Fibroblast of skin of scalp (primary cell): ENCODE measurements at places on chromosomes 5 and 9.

GRCh38 chr9:92342825-92343488 lies 17.2 kb downstream of the CENPP start:
- peak; percentile 14 for DNase-seq

DNA sequence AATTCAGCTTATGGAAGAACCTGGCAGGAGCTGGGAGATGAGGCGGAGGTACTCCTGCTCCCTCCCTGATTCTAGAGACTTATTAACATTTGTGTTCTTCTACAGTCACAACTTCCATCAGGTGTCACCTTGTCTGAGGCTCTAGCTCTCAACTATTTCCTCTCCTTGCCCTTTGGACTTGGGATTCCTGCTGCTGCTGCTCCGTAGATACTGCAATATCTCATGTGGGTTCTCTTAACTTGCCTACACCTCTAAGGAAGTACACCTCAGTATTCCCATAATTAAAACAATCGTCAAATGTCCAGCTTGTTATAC lies 21.2 kb downstream of the ANXA1 start:
- no peak for DNase-seq

DNA sequence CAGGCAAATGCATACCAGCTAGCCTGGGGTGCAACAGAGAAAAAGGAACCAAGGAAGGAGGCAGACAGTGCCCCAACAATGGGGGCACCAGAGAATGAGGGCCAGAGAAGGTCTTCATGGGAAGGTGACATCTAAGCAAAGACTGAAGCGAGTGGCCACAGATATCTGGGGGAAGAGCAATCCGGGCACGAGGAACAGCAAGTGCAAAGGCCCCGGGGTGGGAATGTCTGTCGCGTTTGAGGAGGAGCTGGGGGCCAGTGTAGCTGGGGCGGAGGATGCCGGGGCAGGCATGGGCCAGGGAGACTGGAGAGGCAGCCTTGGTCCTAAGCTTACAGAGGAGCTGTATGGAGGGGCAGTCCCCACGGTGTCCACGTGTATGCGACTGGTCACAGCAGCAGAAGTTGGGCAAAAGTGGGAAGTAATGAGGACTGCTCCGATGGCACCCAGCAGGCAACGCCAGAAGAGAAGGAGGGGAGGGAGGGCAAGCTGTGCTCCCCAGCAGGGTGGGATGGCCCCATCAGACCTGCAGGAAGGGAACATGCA lies 19.1 kb downstream of the EEIG1 start:
- no peak for DNase-seq

- no peak for DNase-seq
Observed at GRCh38 chr5:68644971-68645370, 429.4 kb downstream of the PIK3R1 start.

- no peak for DNase-seq
Observed at GRCh38 chr5:134069553-134069952, 44.9 kb upstream of the TCF7 start.

DNA sequence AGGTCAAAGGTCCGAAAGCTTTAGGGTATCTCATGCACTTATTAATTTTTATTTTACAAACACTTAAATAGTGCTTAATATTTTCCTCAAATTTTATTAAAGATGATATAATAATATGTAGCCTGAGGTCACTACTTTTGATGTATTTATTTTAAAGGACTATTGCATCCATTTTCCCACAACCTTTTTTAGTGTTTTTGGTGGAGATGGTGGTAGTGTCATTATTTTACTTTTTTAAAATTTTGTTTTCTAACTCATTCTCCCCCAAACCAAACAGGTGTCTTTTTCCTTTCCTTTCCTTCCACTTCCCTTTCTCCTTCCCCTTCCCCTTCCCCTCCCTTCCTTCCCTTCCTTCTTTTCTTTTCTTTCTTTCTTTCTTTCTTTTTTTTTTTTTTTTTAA lies 328.6 kb downstream of the CYLC2 start:
- no peak for DNase-seq

DNA sequence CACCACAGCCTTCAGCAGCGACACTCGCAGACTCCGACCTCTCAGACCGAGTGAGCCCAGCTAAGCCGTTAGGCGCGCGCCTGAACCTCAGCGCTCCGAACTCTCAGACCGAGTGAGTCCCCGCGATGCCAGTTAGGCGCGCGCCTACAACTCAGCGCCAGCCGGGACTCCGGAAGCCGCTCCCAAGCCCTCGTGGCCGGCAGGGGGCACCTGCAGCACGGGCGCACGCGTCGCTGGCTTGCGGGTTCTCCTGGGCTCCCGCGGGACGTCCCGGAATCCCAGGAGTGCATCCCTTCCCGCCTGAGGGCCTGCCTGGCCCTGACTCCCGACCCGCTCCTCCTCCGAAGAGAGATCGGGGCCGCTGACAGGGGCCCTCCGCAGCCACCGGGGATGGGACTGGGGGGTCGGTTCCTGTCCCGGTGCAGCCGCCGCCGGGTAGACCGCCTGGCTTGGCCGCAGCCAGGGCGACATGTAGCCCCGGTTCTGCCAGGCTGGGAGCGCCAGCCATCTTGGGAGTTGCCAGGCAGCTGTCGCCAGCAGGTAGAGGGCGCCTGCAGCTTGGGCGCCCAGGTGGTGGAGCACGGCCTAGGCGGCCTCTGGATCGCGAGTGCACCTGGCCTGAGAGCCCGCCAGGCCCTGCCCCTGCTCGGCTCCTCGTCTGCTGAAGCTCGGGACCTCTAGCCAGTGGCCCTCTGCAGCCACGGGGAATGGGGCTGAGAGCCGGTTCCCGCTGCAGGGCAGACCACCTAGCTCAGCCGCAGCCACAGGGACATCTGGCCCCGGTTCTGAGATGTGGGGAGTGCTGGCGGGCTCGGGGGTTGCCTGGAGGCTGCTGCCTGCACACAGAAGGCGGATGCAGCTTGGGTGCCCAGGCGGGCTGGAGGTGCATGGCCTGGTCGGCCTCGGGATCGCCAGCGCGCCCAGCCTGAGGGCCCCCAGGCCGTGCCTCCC lies at the start of gene ANKRD18A:
TSS of gene ANKRD18A (minus strand) at position 114 of the 951 bp plus-strand sequence. CDS start 311 bp downstream, outside the sequence.
- peak; percentile 63 for DNase-seq

GRCh38 chr5:139744471-139745131 lies 51.0 kb upstream of the PSD2 start:
- no peak for DNase-seq

DNA sequence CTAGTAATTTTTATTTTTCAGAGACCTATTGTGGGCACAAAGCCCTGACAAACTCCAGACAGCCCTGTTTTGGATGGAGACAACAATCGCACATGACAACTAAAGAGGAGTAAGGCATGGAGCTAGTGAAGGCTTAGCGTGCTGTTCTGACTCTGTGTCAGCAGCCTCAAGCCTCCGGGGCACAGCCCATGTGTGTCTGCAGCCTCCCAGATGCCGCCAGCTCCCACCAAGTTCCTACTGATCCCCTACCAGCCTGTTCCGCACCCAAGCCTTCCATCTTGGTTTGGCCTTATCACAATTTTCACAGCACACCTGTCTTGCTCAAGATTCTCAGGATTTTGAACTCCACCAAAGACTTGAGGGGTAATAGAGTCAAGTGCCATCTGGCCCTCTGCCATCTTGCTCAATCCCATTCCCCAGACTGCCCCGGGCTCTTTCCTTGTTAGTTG lies 70.3 kb upstream of the SH3PXD2B start:
- no peak for DNase-seq

DNA sequence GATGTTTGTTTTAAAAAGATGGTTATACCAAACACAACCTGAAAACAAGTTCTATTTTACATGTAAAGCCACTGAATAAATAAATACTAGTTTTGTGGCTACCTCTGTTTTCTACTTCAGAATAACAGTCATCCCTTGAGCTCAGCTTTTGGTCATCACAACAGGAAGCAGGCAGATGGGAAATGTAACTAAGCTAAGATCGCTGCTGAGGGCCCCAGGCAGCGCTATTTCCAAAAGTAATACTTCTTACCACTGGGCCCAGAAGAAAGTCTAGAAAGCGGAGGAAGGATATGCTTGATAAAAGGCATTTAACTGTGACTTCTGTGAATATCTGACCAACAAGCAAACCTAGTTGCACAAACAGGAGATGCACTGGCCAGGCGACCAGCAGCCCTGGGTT lies 61.4 kb downstream of the SERINC5 start:
- no peak for DNase-seq

- DNase-seq = no peak
Observed at GRCh38 chr9:94150279-94150828, 66.1 kb downstream of the PTPDC1 start.

DNA sequence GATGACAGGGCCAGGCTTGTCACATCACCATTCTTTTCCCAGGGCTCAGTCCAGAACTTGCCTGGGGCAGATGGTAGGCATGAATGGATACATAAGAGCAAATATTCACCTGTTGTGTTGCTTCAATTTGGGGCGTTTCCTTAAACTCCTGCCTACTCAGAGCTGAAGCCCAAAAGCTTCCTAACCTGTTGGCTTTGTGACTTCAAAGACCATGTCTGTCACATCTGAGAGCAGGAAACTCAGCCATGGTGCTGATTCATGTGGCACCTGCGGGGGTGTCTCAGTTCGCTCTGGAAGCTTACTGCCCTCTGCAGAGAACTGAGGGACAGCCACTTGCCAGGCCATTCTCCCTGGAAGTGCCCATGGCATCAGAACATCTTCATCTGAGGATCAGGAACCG lies 246.6 kb downstream of the HSPA4 start:
- no peak for DNase-seq

- no peak for DNase-seq
Observed at GRCh38 chr5:87411586-87411972, 1.2 kb downstream of the CCNH start.

DNA sequence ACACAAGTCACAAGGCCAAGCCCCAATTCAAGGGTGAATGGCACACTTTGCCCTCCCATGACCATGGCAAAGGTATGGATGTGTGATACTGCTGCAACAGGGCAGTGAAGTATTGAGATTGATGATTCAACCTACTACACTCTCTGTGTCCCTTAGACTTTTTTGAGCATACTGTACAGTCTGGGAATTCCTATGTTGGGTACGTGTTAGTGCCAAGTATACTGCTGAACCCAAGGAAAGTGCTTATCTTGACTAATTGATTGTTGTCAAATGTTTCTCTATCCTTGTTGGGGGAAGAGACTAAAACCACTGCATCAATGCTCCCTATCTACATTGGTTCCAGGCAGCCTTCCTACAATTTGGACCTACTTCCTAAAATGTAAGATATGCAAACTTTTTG lies 93.7 kb downstream of the NDFIP1 start:
- peak; percentile 7 for DNase-seq

- peak; percentile 24 for DNase-seq
Observed at GRCh38 chr9:5671711-5672353, 42.9 kb downstream of the RIC1 start.

DNA sequence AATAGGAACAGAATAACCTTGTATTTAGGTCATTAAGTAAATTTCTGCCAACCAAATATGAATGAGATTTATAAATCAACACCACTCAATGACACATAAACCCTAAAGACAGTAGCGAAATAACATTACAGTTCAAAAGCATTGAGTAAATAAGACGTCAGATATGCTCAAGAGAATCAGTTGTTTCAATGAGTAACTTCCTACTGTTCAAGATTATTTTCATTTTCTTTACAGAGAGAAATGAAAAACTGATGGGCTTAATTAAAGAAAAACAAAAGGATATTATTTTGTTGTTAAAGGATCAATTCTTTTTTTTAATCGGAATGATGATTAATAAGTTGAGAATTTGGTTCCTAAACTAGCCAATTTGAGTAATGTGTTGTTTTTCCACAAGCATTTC lies 150.1 kb downstream of the BNC2 start:
- peak; percentile 52 for DNase-seq

- DNase-seq = no peak
Observed at GRCh38 chr5:73160239-73160671, 12.7 kb upstream of the TMEM174 start.

GRCh38 chr5:5178136-5178535 lies 38.0 kb downstream of the ADAMTS16 start:
- DNase-seq = no peak

GRCh38 chr5:160260006-160260775 lies 30.9 kb downstream of the FABP6 start:
- no peak for DNase-seq

GRCh38 chr5:164784230-164784629 lies 1278.8 kb downstream of the MAT2B start:
- no peak for DNase-seq

DNA sequence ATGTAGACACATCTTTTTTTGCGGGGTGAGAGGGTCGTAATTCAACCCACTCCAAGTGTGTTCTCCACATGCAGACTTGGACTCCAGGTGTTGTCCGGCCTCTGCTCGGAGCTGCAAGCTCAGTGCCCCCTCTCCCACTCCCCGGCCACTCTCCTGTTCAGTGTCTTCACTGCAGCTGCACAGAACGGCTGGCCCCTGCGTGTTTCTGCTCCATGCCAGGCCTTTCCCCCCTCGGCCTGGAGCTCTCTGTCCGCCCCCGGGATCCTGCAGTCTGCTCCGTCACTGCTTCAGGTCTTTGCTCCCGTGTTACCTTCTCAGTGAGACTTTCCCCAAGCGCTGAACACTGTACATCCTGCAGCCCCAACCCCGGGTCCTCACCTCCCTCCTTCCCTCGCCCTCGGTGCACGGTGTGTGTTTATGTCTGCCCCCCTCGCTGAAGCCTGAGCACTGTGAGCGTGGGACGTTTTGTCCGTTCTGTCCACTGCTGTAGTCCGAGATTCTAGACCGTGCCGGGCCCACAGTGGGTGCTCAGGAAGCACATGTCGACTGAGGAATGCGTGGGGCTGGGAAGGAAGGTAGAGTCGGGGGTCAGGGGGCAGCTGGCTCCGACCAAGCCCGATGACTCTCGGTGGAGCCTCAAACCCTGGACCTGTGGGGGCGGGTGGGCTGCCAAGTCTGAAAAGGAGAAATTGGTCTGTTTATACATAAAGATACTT lies 26.4 kb upstream of the GFPT2 start:
- DNase-seq = no peak

DNA sequence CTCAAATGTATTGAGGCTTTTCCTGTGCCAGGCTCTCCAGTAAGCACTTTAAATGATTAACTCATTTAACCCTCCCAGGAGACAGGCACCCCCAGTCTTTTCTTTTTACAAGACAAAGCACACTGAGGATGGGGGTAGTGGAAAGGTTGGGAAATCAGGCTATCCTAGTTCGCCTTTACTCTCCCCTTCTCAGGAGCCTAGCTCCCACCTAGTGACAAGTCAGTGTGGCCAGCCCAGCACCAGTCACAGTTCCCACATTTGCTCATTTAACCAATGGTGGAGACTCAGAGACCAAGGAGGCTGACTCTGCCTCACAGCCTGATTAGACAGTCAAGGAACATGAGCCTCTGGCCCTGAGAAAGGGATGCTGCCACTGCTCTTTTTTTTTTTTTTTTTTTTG lies 3.5 kb downstream of the ALDH7A1 start:
- no peak for DNase-seq

GRCh38 chr5:54996466-54996865 lies 11.1 kb upstream of the ESM1 start:
- DNase-seq = peak; percentile 18

- no peak for DNase-seq
Observed at GRCh38 chr9:135342206-135343130, 137.1 kb upstream of the PPP1R26 start.

GRCh38 chr9:16434526-16434925 lies 435.9 kb downstream of the BNC2 start:
- DNase-seq = peak; percentile 85

- DNase-seq = no peak
Observed at GRCh38 chr5:90561766-90562165, 3.2 kb downstream of the ADGRV1 start.

- DNase-seq = peak; percentile 18
Observed at GRCh38 chr9:33350310-33350709, 52.1 kb downstream of the AQP7 start.
